ENCODE measurements at places on chromosomes 5 and 9.

GRCh38 chr9:74775396-74775795, 112.3 kb downstream of the TRPM6 start:
- no peak for DNase-seq

DNA sequence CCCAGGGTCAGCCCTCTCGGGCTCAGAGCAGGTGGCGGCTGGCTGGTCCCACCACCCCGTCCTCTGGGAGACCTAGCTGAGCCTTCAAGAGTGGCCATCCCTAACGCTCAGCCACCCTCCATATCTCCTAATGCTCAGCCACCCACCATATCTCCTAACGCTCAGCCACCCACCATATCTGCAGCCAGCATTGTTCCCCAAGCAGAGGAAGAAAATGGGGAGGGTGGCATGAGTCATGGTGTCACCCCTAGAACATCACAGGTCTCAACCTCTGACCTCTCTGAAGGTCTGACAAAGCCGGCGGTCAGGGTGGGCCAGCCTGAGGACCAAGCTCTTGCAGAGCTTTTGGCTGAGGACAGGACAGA, 14.7 kb downstream of the LHX3 start:
- no peak for DNase-seq

GRCh38 chr5:145588113-145588512, 247.0 kb downstream of the PRELID2 start:
- DNase-seq, result no peak

GRCh38 chr9:19409401-19410194, 789 bp downstream of the ACER2 start:
- DNase-seq, result no peak

- no peak for DNase-seq
Measured at GRCh38 chr5:155954701-155955445, 372.1 kb upstream of the SGCD start.

GRCh38 chr5:6188976-6189375, 189.4 kb downstream of the MED10 start:
- DNase-seq, result no peak

GRCh38 chr9:133043449-133044035, 12.7 kb downstream of the GTF3C5 start:
- no peak for DNase-seq

- no peak for DNase-seq
Measured at GRCh38 chr5:36897616-36898015, 21.0 kb downstream of the NIPBL start.

DNA sequence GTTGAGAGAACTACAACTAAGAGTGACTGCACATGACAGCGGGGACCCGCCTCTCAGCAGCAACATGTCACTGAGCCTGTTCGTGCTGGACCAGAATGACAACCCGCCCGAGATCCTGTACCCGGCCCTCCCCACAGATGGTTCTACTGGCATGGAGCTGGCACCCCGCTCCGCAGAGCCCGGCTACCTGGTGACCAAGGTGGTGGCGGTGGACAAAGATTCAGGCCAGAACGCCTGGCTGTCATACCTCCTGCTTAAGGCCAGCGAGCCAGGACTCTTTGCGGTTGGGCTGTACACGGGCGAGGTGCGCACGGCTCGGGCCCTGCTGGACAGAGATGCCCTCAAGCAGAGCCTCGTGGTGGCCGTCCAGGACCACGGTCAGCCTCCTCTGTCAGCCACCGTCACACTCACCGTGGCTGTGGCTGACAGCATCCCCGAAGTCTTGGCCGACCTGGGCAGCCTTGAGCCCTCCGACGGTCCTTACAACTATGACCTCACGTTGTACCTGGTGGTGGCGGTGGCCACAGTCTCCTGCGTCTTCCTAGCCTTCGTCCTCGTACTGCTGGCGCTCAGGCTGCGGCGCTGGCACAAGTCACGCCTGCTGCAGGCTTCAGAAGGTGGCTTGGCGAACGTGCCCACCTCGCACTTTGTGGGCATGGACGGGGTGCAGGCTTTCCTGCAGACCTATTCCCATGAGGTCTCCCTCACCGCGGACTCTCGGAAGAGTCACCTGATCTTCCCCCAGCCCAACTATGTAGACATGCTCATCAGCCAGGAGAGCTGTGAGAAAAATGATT, 2.1 kb downstream of the PCDHGA7 start:
- DNase-seq, result no peak

GRCh38 chr5:80318212-80318611, 1.6 kb upstream of the SPZ1 start:
- DNase-seq, result no peak

Measured in stimulated activated CD8-positive, alpha-beta memory T cell treated with anti-CD3 and anti-CD28 coated beads, Interleukin-7, amount 100 ng/mL, for 1 hour (primary cell).